Lower leg skin (tissue), 4 donors: ENCODE measurements at places on chromosomes 3 and 15. TPM values are rescaled to one million over a fixed set of nuclear protein-coding genes. Genes with fewer than 3 reads are reported as not detected.

VPS8 gene
- 67.7 TPM for total RNA-seq

DNA sequence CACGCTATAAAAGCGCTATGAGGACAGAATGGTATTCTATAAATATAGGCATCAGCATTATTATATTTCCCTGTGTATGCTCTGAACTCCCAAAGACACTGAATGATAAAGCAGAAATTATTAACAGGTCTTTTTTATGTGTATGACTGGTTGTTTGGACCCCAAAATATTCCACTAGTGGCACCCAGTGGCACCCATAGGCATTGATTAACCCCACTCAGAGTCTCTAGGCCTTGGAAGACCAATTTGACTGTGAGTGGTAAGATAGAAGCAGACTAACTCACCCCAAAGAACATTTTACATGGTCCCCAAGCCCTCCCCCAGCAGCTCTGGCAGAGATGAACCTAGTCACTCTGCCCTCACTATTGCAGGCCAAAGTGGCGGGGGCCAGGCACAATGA, 45.4 kb upstream of the UBE2E1 start:
- no peak for DNase-seq

LMAN1L gene
- total RNA-seq = not detected

DNA sequence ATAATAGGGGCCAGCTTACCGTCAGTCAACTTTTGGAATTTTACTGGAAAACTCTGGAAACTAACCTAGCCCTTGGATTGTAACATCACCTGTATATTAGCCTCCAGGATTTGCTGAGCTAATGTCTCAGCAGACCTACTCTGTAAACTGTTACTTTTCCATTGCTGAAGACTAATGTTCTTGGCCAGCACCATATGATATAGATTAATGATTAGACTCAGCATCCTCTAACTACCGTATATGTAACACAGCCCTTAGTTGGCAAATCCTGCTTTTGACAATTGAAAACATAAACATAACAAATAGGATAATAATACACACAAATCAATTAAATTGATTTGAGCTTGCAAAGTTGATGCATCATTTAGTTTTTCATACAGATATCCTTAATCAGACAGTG, 26.6 kb upstream of the GBE1 start:
- no peak for DNase-seq

- no peak for DNase-seq
Observed at GRCh38 chr3:3665961-3666640, 133.1 kb upstream of the LRRN1 start.

DNA sequence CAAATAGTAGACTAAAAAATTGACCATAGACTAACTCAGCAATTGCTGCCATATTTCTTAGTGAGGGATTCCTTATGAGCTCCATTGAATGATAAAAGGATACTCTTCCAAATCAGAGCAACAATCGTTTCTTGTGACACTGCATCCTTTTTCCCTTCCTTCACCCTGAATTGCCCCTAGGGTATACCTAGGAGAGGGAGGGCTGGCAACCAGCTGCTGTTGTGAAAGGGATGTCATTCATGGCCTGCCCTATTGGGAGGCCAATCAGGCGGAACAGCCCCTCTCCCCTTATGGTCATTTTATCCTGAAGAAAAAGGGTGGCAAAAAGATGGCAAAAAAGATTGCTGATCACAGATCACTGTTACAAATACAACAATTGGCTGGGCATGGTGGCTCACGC, 26.3 kb downstream of the B3GNT5 start:
- no peak for DNase-seq

- DNase-seq = no peak
Observed at GRCh38 chr3:12363397-12364195, 74.7 kb downstream of the PPARG start.

DNA sequence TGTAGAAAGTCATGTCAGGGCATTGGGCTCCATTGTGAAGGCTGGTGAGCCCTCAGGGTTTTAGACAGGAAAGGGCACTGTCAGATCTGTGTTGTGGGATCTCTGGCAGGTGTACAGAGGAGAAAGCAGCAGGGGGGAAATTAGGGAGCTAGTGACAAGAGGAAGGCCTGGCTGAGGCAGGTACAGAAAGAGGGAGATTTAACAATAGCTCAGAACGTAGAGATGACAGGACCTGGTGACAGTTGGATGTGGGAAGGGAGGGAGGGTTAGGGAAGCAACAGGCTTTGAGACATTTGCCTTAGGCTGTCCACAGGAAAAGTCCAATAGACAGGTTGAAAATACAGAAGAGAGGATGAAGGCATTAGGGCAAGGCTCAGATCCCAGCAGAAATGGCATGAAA, 288.1 kb downstream of the EPHB1 start:
- DNase-seq = no peak

DNA sequence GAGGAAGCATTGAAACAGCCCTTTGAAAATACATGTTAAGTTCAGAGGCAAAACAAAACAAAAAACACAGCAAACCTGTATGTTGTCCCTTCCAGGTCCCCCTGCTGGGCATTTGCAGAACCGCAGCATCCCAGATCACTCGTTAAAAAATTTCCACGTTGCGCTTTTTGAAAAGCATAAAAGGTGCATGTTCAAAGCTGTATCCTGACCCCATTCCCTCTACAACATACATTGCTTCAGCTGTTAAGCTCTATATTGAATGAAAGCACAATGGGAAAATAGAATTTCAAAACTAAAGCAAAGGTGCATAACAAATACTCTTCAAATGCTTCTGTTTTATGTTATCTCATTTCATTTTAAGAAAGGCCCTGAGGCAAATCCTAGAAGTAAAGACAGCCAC, 328.3 kb downstream of the THSD4 start:
- no peak for DNase-seq

- DNase-seq = peak; percentile 97
Observed at GRCh38 chr3:43769097-43769884, 78.6 kb downstream of the ABHD5 start.

LRRN1 gene
- total RNA-seq = 8.0 TPM

ITPR1 gene
- total RNA-seq = 9.5 TPM

- DNase-seq = peak; percentile 85
Observed at GRCh38 chr3:193943200-193943599, 192.7 kb upstream of the HES1 start.

ASB14 gene
- total RNA-seq = not detected

DNA sequence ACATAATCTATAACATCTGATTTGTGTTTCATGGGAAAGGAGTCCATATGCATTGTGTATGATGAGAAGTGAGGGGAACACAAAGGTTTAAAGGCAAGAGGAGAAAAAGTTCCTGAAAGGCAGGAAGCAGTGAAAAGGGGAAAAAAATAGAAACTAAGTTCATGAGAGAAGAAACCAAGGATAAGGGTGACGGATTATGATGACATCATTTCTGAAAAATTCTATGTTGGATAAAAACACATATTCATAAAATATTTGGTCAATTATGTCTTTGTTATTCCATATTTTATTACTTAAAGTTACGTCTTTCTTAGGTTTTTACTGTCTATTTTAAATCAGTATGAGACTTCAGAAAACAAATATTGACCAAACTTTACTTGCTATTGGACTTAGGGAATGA, 48.6 kb upstream of the CP start:
- DNase-seq = no peak

DNA sequence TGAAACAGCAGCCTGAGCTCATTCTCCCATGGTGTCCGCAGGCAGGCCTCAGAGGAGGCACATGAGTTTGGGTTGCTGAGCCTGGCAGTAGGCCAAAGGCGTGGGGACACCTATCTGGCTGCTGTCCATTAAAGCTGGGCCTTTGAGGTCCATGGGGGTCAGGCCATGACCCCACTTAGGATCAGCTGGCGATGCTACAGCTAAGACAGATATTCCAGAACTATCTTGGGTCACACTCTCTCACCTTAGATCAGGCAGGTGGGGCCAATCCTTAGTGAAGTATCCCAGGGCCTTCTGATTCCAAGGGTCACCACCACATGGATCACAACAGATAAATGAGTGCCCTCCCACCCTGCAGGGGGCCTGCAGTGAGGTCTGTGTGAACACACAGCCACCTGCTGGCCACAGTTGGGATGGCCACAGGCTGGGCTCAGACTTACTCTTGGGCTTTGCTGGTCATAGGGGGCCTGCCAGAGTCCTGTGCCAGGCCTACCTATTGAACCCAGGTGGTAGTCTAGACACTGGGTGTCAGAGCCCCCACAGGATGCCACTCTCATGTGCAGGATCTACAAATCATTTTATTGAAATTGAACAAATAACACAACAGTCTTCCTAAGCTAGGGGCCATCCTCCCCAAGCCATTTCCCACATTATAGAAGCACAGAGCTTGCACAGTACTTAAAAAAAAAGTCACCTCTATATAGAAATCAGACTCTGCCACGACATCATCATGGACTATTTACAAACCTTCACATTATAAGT, 2.0 kb upstream of the HYAL2 start:
- no peak for DNase-seq

POU1F1 gene
- total RNA-seq = not detected

- no peak for DNase-seq
Observed at GRCh38 chr15:85021409-85021808, 39.8 kb downstream of the PDE8A start.

RASGRP1 gene
- total RNA-seq = 15.0 TPM

- DNase-seq = no peak
Observed at GRCh38 chr15:73821181-73821580, 52.2 kb upstream of the TBC1D21 start.

SCAANT1 gene
- total RNA-seq = not detected

TNNC1 gene
- total RNA-seq = 15.1 TPM
